D721Med (cell line): ENCODE measurements at places on chromosomes 1 and 21.

- no peak for DNase-seq
Observed at GRCh38 chr1:44802306-44803061, 2.3 kb downstream of the PLK3 start.

- DNase-seq, result no peak
Observed at GRCh38 chr1:230858918-230859729, 9.2 kb downstream of the C1orf198 start.

DNA sequence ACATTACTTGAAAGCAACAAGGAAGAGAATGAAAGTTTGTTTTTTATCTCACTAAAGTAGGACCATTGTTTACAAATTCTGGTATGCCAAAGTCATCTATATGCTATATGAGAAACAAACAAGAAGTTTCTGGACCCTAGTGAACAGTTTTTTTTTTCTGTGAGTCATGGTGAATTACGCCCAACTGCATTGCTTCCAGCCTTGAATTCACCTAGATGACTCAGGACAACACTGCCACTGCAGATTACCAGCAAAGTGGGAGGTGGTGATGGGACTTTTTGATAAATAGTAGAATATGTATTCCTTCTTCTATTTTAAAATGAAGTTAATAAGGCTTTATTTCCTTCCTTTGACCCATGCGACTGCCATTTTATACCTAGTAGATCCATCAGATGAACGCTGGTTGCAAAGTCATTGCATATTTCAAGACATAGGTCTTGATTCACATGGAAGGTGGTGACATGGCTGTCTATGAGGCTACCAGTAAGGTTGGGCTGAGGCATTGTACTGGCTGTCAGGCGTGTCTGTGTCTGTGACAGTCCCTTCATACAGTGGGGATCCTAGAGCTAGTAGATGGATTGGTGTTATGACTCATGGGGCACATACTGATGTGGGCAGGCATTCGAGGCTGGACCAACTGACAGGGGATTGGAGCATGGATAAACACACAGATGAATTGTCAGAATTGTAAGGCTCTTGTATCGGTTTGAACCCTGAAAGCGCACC, 49.1 kb upstream of the APOBEC4 start:
- no peak for DNase-seq

GRCh38 chr21:18161841-18162240, 82.8 kb upstream of the CHODL start:
- DNase-seq, result no peak

DNA sequence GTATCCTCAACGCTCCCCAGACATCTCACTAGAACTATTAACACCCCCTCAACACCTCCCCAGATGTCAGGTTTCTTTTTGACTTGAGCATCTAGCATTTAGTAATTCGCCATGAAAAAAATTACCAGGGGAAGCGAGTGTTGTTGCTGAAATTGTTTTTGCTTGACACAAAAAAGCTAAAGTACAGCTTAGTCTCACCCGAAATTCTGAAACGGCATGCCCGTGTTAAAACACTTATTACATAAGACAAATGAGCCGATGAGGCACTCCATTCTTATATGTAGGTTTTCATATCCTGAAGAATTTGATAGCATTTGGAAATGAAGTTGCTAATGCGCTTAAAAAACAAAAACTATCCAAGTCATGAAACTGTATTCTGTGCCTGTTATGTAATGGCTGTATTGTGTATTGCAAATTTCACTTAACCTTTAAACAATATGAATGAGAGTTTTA, 1.3 kb upstream of the NRIP1 start:
- no peak for DNase-seq

GRCh38 chr1:198493329-198493728, 47.2 kb downstream of the ATP6V1G3 start:
- DNase-seq, result no peak

- no peak for DNase-seq
Observed at GRCh38 chr1:201748335-201748734, 80.6 kb upstream of the IPO9 start.

DNA sequence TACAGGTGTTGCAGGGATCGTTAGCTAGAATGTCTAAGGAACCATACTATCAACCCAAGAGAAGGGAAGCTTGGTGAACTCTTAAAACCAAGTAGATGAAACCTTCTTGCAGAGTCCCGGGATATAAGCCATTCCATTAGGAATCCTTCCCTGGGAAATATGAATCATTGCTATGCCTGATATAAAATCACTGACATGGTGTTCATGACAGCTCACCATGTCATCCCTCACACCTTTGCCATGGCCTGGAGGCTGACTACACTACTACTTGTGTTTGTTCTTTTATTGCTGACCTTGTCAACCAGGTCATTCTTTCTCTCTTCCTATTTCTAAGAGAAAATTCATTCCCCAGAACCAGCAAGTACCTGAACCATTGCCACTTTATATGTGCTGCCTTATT, 12.1 kb downstream of the ST6GALNAC3 start:
- DNase-seq, result no peak
